ENCODE measurements at places on chromosomes 1 and 21. TPM values are rescaled to one million over a fixed set of nuclear protein-coding genes. Genes with fewer than 3 reads are reported as not detected.

GRCh38 chr1:152855661-152856060 lies 4.1 kb upstream of the LCE7A start:
- DNase-seq = no peak
- no peaks in the 10 kb centered on the region for H3K27me3 ChIP-seq
- no peak overlapping the region for H3K4me3 ChIP-seq
- no peaks in the 10 kb centered on the region for H3K4me1 ChIP-seq
- H3K27ac ChIP-seq = no peak overlapping the region

Gene CFHR4
- total RNA-seq = not detected

- no peaks in the 10 kb centered on the region for H3K36me3 ChIP-seq
- no peaks in the 10 kb centered on the region for H3K4me1 ChIP-seq
- H3K27me3 ChIP-seq = no peaks in the 10 kb centered on the region
- no peak overlapping the region for H3K27ac ChIP-seq
Measured at GRCh38 chr1:14567056-14567455, 31.4 kb upstream of the KAZN start.

DNA sequence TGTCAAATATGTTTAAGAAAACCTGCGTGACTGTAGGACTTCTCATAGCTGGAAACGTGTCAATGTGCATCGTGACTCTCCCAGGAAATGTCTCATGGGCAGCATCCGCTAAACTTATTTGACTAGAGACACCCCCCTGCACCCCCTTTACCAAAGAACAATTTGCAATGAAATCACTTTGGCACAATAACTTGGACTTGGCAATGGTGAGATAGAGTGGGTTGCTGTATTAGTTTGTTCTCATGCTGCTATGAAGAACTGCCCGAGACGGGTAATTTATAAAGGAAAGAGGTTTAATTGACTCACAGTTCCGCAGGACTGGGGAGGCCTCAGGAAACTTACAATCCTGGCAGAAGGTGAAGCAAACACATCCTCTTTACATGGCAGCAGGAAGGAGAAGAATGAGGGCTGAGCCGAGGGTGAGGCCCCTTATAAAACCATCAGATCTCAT lies 13.8 kb downstream of the CLDN14 start:
- no peak overlapping the region for H3K4me3 ChIP-seq
- H3K4me1 ChIP-seq = peaks cover 17% of the 10 kb centered on the region
- H3K27ac ChIP-seq = peak overlapping the region; percentile 30
- H3K27me3 ChIP-seq = no peaks in the 10 kb centered on the region
- peak; percentile 56 for DNase-seq

Gene OR10J4
- total RNA-seq = not detected

DNA sequence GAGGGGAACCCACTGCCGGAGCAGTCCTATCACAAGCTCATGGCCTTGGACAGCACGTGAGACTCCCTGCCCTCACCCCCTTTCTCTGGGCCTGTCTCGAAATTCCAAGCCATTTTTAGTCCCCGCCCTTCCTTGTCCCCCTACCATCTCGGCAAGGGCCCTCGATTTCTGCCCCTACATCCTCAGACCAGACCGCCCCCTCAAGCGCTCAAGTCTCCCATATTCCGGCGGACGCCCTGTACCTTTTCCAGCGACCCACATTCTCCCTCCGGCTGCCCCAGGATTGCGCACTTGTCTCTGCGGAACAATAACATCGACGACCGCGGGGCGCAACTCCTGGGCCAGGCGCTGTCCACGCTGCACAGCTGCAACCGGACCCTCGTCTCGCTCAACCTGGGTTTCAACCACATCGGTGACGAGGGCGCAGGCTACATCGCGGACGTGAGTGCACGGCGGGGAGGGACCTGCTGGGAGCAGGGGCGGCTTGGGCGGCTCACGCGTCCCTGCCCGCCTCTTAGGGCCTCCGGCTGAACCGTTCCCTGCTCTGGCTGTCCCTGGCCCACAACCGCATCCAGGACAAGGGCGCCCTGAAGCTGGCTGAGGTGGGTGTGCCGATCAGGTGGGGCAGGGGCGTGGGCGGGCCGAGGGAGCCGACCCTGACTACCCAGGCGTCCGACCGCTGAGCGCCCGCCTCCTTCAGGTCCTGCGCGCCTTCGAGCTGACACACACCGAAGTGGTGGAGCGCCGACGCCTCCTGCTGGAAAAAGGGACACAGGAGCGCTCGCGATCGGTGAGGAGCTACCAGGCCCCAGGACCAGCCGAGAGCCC lies 7.0 kb downstream of the LRRC71 start:
- H3K27ac ChIP-seq = no peak overlapping the region
- H3K27me3 ChIP-seq = peaks cover 36% of the 10 kb centered on the region
- DNase-seq = peak; percentile 47
- H3K36me3 ChIP-seq = no peaks in the 10 kb centered on the region
- peak overlapping the region; percentile 38 for H3K4me3 ChIP-seq

DNA sequence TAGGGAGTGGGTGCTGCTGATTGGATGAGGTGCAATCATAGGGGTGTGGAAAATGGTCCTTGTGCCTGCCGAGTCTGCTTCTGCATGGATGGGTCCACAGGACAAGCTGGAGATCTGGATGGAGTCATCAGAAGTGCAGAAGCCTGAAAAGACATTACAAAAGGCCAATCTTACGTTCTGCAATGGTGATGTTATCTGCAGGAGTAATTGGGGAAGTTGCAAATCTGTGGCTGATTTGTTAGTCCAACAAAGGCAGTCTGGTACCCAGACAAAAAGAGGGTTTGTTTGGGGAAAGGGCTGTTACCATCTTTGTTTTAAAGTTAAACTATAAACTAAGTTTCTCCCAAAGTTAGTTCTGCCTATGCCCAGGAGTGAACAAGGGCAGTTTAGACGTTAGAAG lies 166.5 kb downstream of the PGBD5 start:
- no peaks in the 10 kb centered on the region for H3K27me3 ChIP-seq
- DNase-seq = no peak
- H3K4me3 ChIP-seq = no peak overlapping the region
- H3K4me1 ChIP-seq = no peaks in the 10 kb centered on the region
- H3K36me3 ChIP-seq = peaks cover 15% of the 10 kb centered on the region

GRCh38 chr1:26862781-26863684 lies at the start of gene SFN:
Gene SFN (plus strand): TSS chr1:26863149. CDS start chr1:26863213, 64 bp downstream.
- peaks cover 13% of the 10 kb centered on the region for H3K4me1 ChIP-seq
- DNase-seq = no peak
- no peak within 1 kb of the TSS for H3K27ac ChIP-seq
- no peaks in the 10 kb centered on the region for H3K27me3 ChIP-seq

Gene MEX3A
- total RNA-seq = 32.9 TPM

- H3K4me3 ChIP-seq = no peak overlapping the region
- H3K4me1 ChIP-seq = peaks cover 22% of the 10 kb centered on the region
- H3K27ac ChIP-seq = peak overlapping the region; percentile 26
- peak; percentile 90 for DNase-seq
- H3K36me3 ChIP-seq = no peaks in the 10 kb centered on the region
Measured at GRCh38 chr1:9066945-9067807, 2.3 kb downstream of the SLC2A5 start.

DNA sequence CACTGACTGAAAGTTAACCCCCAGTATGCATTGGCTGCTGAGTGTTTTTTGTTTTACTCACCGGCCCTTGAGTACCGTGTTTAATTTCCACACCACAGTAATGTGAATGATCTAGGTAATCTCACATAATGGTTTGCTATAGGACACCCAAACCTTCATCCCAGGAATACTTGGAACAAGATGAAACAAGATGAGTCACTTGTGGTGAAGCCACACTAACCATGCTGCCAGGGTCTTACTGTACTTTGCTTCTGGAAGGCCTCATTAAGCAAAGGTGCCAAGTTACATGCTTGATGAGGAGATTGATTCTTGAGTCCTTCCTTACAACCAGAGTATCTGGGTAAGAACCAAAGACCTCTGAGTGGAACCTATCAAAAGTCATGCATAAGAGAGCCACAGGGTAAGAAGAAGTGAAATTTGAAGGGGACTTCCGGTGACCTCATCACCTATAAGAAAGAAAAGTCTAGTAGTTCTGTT lies 163.3 kb downstream of the NRIP1 start:
- no peaks in the 10 kb centered on the region for H3K36me3 ChIP-seq
- H3K27ac ChIP-seq = peak overlapping the region; percentile 51
- H3K27me3 ChIP-seq = no peaks in the 10 kb centered on the region
- DNase-seq = peak; percentile 99
- peaks cover 17% of the 10 kb centered on the region for H3K4me1 ChIP-seq
- H3K4me3 ChIP-seq = no peak overlapping the region

GRCh38 chr1:232499188-232499587 lies 130.7 kb downstream of the SIPA1L2 start:
- DNase-seq = no peak
- no peak overlapping the region for H3K27ac ChIP-seq
- H3K4me1 ChIP-seq = no peaks in the 10 kb centered on the region
- no peak overlapping the region for H3K4me3 ChIP-seq
- H3K36me3 ChIP-seq = no peaks in the 10 kb centered on the region

DNA sequence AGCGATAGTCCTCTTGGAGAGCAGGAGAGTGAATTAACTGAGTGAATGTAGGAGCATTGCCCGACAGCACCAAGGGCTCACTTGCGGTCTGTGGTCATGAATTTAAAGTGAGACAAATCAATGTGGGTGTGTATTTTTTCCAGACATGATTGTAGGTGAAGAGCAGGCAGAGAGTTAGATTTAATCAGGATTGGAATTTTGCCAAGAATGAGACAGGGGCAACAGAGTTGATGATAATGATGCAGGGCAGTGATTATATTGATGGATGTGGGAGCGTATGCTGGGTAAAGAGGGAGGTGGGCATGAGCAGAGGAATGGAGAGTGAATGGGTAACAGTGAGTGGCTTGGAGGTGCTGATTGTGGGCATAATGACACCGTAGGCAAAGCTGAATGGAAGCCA lies 20.0 kb upstream of the SYT6 start:
- no peak overlapping the region for H3K4me3 ChIP-seq
- peaks cover 17% of the 10 kb centered on the region for H3K27me3 ChIP-seq
- DNase-seq = no peak
- H3K4me1 ChIP-seq = no peaks in the 10 kb centered on the region
- no peak overlapping the region for H3K27ac ChIP-seq

- no peaks in the 10 kb centered on the region for H3K36me3 ChIP-seq
- no peak overlapping the region for H3K27ac ChIP-seq
- no peaks in the 10 kb centered on the region for H3K27me3 ChIP-seq
- H3K4me3 ChIP-seq = no peak overlapping the region
Measured at GRCh38 chr1:3316340-3316943, 138.0 kb upstream of the ARHGEF16 start.

Gene KPRP
- not detected for total RNA-seq

Gene FCRL5
- total RNA-seq = not detected

GRCh38 chr1:62012836-62013235 lies 181.8 kb upstream of the L1TD1 start:
- no peaks in the 10 kb centered on the region for H3K4me1 ChIP-seq
- H3K36me3 ChIP-seq = no peaks in the 10 kb centered on the region
- no peaks in the 10 kb centered on the region for H3K27me3 ChIP-seq
- H3K4me3 ChIP-seq = no peak overlapping the region
- H3K27ac ChIP-seq = no peak overlapping the region

DNA sequence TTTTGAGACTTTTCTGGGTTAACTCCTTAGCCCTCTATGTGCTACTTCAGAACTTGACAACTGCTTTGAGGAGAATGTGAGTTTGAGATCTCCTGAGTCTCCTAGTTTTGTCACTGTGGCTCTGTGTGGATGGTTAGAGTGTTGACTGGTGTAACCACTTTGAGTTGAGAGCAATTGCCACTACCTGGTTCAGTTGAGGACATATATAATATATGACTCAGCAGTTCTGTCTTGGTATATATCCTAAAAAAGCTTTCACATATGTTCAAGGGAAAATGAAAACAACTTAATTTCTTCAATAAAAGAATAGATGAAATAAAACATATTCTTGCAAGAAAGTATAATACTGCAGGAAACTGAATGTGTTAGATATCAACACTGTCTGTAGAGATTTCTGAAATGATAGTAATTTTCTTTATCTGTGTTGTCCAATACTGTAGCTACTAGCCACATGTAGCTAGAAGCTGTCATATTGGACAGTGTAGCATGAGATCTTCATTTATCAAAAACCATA lies 96.7 kb upstream of the QSOX1 start:
- no peaks in the 10 kb centered on the region for H3K27me3 ChIP-seq
- H3K4me1 ChIP-seq = no peaks in the 10 kb centered on the region
- H3K36me3 ChIP-seq = peaks cover 6% of the 10 kb centered on the region

GRCh38 chr1:117585086-117585485 lies 20.8 kb upstream of the TENT5C start:
- H3K4me1 ChIP-seq = no peaks in the 10 kb centered on the region
- no peak overlapping the region for H3K4me3 ChIP-seq
- DNase-seq = no peak
- H3K27ac ChIP-seq = no peak overlapping the region
- H3K27me3 ChIP-seq = no peaks in the 10 kb centered on the region

GRCh38 chr1:59967780-59968179 lies 41.2 kb upstream of the CYP2J2 start:
- no peaks in the 10 kb centered on the region for H3K36me3 ChIP-seq
- no peak for DNase-seq
- peaks cover 3% of the 10 kb centered on the region for H3K27me3 ChIP-seq
- H3K27ac ChIP-seq = no peak overlapping the region

GRCh38 chr1:9586147-9586766 lies 2.5 kb upstream of the TMEM201 start:
- no peak overlapping the region for H3K4me3 ChIP-seq
- H3K27ac ChIP-seq = no peak overlapping the region
- H3K36me3 ChIP-seq = no peaks in the 10 kb centered on the region
- no peak for DNase-seq
- H3K27me3 ChIP-seq = no peaks in the 10 kb centered on the region

- no peaks in the 10 kb centered on the region for H3K27me3 ChIP-seq
- peak; percentile 77 for DNase-seq
- H3K4me1 ChIP-seq = peaks cover 54% of the 10 kb centered on the region
Measured at GRCh38 chr1:31795801-31796621, 19.8 kb downstream of the SPOCD1 start.

DNA sequence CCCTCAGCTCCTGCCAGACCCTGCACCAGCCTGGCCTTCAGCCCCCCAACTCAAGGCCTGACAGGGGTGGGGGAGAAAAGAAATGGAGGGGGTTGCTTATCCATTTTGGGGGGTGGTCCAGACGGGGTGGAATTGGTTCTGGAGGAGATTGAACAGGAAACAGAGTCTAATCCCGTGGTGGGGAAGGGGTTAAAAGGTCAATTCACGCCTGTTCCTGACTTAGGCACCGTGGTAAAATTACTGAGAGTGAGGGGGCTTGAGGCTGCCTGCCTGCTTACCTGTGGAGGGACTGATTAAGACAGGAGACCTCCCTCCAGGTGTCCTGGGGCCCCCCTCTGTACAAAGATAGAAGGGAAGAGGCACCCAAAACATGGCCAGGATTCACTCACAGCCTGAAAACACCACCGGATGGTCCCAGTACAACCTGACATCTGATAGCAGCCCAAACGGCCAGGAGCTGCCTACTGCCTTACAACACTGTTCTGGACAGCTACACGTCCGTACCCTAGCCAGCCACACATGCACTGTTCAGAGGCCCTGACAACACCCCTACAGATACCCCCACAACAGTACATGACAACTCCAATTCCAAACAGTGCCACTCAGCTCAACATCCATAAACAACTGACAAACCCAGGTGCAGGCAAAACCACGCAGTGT lies 31.8 kb downstream of the AHDC1 start:
- H3K27ac ChIP-seq = no peak overlapping the region
- no peaks in the 10 kb centered on the region for H3K27me3 ChIP-seq
- H3K4me1 ChIP-seq = peaks cover 64% of the 10 kb centered on the region
- no peak for DNase-seq
- H3K4me3 ChIP-seq = no peak overlapping the region

Measured in astrocyte (in vitro differentiated cells and primary cell).